Jurkat, Clone E6-1 (cell line): ENCODE measurements at places on chromosomes 13 and 19.

DNA sequence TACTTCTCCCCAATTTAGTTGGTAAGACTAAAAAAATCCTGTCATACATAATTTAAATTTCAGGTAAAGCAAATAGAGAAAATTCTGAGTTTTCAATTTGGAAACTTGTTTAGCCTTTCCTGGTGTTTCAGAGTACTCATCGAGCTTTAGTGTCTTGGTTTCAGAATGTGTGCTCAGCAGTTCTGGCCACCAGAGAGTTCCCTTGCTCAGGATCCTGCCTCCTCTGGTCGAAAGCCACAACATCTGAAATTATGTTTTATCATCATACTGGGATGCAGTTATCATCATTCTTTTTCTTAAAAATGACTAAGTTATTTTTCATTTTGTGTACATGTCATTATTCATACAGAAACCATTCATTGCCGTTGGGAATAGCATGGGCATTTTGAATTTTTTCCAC, 263.2 kb upstream of the SPRY2 start:
- no peak for DNase-seq

GRCh38 chr19:40641281-40641680, 40.1 kb downstream of the LTBP4 start:
- no peak for DNase-seq

- DNase-seq: no peak
These were observed 80.0 kb upstream of the TM9SF2 start for GRCh38 chr13:99421271-99421670.

- no peak for DNase-seq
These were observed 79.8 kb upstream of the FLT1 start for GRCh38 chr13:28574617-28575142.

DNA sequence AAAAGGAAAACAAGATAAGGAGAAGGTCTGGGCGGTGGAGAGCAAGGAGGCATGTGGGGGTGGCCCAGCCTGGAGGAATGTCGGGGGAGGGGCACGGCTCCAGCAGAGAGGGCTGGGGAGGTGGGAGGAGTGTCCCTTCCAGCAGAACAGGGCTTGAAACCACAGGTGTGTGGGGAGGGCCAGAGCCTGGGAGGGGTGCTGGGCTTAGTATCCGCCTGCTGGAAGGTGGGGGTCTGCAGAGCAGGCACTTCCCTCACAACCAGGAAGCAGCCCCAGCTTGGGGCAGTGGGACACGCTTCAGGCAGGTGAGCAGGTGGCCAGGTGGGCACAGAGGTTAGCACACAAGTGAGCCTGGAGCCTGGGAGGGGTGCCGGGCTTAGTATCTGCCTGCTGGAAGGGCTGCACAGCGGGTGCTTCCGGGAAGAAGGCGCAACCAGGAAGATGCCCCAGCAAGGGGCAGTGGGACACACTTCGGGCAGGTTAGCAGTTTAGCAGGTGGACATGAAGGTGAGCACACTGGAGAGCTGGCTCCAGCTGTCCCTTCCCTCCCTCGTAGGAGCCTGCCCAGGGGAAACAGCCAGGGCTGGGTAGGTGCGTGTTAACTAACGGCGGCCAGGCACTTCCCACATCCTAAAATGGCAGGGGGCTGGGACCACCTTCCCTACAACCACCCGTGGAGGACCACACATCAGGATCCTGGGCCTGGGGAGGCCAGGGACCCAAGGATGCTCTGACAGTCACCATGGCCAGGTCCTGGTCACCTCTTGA, 3.0 kb downstream of the GAS6 start:
- no peak for DNase-seq
